Stimulated activated CD4-positive, alpha-beta T cell treated with anti-CD3 and anti-CD28 coated beads, TNF-alpha, amount 100 ng/mL, for 48 hours (primary cell): ENCODE measurements at places on chromosomes 7 and 10.
A peak's percentile ranks its signal among the peaks of the same experiment; 100 is the strongest.

- DNase-seq, result no peak
Measured at GRCh38 chr7:26284477-26284876, 7.2 kb upstream of the SNX10 start.

DNA sequence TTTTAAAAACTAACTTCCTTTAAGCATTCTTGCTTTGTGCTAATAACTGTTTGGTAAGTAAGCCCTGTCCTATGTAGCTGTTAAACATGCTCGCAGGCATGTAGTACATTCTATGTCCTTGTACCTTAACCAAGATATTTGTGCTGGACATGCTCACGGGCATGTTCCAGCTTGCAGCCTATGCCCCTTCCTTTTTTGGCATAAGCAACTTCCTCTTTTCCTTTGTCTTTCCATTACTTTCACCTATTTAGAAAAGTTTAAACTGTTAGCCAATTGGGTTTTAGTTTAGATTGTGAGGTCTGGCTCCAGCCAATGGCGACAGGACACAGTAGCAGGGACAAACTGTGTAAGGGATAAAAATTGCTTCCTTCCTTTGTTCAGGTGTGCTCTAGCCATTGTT is 14.4 kb upstream of the APBB1IP start:
- no peak for DNase-seq

DNA sequence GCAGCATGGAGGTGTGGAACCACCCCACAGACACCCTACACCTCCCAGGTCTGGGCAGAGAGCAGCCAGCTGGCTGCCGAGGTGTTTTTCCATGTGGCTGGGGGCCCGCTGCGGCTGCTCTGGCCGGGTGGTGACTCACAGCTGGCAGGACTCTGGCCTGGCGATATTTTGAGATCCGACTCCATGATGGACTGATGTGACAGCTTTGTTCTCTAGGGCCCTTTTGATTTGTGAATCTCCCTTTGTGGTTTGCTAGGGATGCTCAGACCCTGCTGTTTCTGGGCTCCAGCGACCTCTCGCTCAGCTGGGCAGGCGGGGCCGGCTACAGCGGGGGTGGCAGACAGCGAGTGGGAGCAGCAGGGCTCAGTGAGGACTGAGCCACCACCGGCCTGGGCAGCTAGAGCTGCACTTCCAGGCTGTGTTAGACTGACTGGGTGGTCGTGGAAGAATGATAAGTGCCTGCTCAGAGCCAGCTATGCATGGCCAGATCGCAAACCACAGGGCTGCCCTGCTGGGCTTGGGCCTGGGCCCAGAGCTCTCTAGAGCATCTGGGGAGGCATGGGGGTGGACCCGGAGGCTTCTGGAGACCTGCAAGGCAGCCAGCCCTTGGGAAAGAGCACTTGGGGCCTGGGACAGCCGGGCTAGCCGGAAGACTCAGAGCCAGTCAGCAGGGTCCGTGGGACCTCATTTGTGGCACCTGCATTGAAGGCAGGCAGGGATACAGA is 46.2 kb upstream of the GDF10 start:
- DNase-seq, result no peak

- DNase-seq, result no peak
Measured at GRCh38 chr7:133945497-133945896, 181.6 kb upstream of the LRGUK start.

DNA sequence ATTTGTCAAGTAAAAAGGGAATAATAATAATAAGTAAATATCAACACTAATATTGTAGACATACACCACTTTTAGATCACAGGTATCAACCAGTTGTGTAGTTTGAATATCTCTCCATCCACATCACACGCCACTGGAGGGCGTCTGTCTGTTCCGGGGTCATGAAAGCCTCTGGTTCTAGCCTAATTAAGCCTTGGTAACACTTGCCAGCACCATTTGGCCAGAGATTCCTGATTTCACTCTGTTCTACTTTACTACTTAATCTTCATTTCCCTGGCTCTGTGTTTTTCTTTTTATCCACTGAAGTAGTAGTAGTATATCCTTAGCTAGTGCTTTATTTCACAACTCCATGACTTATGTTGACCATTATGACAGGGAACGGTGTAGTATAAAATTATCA is 285.6 kb upstream of the POM121L12 start:
- no peak for DNase-seq

- DNase-seq, result no peak
Measured at GRCh38 chr7:11760372-11760771, 71.6 kb downstream of the THSD7A start.

- DNase-seq, result peak; percentile 46
Measured at GRCh38 chr7:99312316-99313203, 13.1 kb upstream of the ARPC1A start.

DNA sequence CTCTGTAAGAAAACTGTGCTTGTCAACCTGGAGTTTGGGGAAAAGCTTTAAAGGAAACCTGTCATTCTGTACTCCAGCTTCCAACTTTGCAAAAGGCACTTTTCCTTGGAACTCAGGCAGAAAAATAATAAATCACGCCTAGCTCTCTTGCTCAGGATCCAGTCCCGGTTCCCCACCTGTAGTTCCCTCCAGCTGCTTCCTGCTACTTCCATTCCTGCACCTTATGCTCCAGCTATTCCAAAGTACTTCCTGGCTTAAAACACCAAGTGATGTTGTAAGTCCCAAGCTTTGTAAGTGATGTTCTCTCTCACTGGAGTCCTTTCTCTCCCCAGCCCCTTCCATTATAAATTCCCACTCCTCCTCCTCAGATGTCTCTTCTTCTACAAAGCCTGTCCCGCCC is 98.6 kb downstream of the GRM8 start:
- no peak for DNase-seq

GRCh38 chr10:75350791-75351190 is 50.8 kb downstream of the ZNF503 start:
- DNase-seq, result no peak

DNA sequence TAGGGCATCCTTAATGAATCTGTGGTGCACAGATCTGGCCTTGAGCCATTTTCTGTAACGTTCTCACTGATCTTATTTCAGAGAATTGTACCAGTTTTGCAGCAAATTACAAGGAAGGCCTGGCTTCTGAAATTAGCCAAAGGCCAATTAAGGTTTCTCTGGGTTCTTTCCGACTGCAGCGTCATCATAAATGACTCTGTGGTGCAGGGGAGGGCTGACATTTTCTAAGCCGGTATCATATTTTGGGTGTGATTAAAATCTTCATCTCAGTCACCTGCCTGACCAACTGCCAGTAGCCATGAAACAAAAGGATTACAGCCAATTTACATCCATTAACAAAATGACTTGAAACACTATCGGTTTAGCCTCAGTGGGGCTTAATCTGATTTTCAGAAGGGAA is 363.7 kb downstream of the ADRA2A start:
- DNase-seq, result no peak

DNA sequence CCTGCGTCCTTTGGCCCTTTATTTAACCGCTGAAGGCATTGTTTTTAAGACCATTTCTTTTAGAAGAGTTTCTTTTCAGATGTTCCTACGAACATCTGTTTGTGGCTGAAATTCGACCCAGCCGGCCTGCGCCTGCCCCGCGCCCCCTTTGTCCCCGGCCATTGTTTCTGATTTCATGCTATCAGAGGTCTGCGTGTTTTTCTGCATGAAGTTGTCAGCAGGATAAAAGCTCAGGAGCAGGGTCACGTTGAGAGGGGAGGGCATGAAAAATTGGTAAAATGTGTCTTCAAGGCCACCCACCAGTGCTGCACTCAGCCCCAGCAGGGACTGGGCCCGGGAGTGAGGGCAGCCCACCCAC is 43.1 kb downstream of the NKX6-2 start:
- no peak for DNase-seq

DNA sequence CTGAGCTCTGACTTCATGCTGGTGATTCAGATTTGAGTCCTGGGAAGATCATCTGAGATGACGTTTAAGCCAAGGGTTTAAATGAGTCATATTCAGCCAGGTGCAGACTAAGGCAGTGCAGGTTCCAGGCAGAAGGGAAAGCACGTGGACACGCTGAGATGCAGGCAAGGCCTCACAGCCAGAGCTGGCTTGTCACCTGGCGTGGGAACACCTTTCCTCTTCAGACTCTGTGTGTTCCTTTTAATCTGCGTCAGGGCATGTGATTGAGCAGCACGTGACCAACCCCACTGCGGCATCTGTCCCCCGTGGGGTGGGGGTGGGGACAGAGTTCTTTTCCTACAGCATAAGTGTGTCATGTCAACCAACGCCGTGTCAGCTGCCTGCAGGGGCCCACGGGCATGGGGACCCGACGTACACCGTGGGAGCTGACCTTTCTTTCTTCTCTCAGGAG is 10.7 kb upstream of the IDI2 start:
- no peak for DNase-seq

- DNase-seq, result no peak
Measured at GRCh38 chr7:40288827-40289226, 154.0 kb downstream of the SUGCT start.

DNA sequence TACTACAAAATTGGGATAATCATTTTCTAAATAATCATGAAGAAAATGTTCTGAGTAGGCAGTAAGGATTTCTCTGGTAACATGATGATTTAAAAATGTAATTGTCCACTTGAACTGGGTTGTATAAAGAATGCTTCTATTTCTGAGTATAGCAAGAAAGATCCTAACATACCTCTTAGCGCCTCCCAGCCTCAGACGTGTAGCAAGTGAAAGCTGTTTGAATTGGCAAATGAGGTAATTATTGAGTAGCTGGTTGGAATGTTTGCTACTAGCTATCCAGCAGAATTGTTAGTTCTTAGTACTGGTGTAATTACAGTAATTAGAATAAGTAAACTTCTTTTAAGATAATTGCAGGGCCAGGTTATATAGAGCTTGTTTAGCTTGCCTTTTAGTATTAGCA is 47.9 kb downstream of the SEPTIN7 start:
- DNase-seq, result no peak

- DNase-seq, result no peak
Measured at GRCh38 chr10:84428711-84429110, 100.3 kb downstream of the CCSER2 start.

DNA sequence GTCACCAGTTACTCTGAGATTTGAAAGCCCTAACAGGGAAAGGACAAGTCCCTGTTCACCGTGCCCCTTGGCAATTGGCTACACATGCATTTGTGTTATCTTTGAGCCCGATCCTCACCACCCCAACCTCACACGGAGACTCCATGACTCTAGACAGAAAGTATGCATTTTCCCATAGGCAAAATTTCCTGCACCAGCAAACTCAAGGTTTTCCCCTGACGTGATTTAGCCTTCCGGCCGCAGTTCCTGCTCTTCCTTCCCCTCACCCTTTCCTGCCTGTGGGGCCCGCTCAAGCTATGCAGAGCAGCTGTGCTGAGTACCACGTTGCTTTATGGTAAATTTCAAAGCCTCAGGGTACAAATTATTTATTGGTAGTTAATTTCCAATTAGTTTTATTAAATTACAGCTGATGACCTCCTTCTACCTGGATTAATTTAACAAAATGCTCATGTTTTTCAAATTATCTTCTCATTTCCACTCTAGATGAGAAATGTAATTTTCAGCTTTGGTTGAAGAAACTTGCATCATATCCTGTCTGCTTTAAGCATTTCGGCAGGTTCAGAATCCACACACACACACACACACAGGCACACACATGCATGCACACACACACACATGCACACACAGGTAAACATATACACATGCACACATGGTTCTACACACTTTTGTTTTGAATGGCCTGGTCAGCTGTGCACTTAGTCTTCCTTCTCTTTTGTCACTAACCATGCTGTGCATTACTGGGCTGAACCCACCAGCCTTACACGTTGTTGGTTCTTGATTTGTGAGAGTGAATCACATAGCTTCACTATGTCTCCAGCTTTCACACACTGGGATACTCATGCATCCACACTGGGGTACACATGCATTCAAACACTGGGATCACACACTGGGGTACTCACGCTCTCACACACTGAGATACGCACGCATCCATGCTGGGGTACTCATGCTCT is 283.1 kb upstream of the PITRM1 start:
- DNase-seq, result no peak

DNA sequence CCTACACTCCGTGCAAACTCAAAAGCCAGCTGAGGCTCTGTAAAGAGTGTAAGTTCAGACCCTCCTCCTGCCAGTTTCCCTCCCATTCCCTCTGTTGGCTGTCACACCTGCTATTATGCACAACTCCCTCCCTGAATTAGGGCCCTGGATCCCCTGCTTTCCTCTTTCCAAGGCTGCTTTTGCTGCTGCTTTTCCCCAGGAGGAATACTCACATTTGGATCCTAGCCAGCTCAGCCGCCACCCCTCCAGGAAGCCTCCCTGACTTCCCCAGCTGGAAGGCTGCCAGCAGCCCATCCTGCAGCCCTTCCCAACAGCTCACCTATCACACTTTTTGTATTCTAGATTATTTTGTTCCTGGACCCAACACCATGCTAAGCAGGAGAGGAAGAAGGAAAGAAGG is 40.9 kb upstream of the WDR11 start:
- DNase-seq, result no peak

DNA sequence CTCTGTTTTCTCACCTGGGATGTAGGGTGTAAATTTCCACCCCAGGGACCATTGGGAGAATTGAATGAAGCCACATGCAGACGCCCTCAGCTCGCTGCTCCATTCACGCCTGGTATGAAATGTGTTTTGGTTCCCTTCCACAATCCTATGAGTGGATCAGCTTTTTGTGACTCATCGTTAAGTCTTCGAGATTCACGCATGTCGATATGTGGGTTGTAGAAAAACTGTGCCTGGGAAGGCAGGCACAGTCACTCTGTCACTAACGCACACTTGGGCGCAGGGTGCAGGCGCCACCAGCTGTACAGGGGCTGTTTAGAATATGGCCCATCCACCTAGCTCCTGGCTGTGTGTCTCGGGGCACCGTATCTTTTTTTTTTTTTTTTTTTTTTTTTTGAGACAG is 64.2 kb upstream of the SH2B2 start:
- no peak for DNase-seq

DNA sequence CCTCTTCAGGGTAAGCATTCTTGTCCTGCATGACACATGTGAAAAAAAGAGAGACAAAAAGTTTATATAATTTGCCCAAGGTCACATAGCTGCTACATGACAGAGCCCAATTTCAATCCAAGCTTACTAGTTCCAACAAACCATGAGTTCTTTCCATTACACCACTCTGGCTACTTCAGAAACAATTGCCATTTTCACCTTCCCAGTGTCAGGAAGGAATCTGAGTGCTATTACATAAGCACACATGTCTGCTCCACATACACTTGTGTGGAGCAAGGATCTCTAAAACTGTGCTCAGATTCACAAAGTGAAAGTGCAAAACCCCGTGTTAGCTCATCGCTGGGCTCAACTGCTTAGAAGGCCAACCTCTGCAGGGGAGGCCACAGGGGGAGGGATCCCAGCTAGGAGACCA is 356.2 kb upstream of the NFE2L3 start:
- DNase-seq, result no peak

- no peak for DNase-seq
Measured at GRCh38 chr7:95501261-95501832, 15.6 kb downstream of the ASB4 start.

- no peak for DNase-seq
Measured at GRCh38 chr10:70998086-70998485, 109.7 kb upstream of the PCBD1 start.

DNA sequence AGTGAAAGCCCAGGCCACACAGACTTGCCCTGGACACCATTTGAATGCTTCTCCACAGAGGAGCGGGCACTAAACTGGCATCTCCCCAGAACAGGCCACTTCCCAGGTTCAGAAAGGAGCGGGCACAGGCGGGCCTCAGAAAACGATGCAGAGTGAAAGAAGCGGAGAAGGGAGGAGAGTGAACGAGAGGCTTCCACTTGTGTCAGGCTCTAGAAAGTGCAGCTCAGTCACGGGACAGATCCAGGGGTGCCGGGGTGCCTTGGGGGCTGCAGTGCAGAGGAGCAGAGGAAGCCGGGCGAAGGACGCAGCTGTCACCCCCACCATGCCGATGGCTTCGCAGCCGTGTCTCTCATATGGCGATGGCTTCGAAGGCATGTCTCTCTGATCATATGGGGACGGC is 26.1 kb upstream of the PRKAR1B start:
- no peak for DNase-seq

GRCh38 chr7:118110178-118110925 is 73.6 kb upstream of the LSM8 start:
- no peak for DNase-seq
